ENCODE measurements at places on chromosomes 3 and 15. TPM values are rescaled to one million over a fixed set of nuclear protein-coding genes. Genes with fewer than 3 reads are reported as not detected.

DNA sequence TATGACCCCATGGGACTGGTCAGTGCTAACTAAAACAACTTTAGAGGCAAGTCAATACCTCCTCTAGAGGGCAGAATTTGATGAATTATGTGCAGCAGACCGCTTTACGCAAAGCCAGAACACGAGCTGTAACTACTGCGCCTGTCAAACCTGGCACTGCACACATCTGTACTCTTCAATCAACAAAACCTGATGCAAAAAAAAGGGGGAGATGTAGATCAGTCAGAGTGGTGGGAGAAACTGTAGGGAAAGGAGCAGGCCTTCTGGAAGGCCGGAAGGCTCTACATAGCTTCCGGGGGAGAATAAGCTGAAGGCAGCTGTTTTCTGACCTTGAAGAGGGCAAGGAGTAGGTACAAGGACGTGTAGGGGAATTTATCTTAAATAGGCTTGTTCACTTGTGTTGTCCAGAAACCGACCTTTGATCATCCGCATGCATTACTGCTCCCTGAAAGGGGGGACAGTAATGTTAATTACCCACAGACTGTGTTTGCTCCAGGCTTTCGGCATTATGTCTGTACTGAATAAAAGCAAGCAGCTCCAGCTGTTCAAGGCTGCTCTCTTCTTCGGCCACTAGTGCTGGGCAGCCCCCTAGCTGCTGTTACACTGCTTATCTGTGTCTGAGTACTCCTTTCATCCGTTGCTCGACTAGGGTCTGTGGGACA, 41.0 kb downstream of the GPR160 start:
- H3K27me3 ChIP-seq, result no peaks in the 10 kb centered on the region
- no peak overlapping the region for H3K4me3 ChIP-seq
- DNase-seq, result no peak
- H3K36me3 ChIP-seq, result no peaks in the 10 kb centered on the region
- H3K27ac ChIP-seq, result no peak overlapping the region
- peaks cover 7% of the 10 kb centered on the region for H3K4me1 ChIP-seq

GRCh38 chr3:22959593-22959992, 243.5 kb upstream of the UBE2E2 start:
- peaks cover 13% of the 10 kb centered on the region for H3K27me3 ChIP-seq
- no peak for DNase-seq
- H3K36me3 ChIP-seq, result no peaks in the 10 kb centered on the region
- H3K4me1 ChIP-seq, result no peaks in the 10 kb centered on the region

DNA sequence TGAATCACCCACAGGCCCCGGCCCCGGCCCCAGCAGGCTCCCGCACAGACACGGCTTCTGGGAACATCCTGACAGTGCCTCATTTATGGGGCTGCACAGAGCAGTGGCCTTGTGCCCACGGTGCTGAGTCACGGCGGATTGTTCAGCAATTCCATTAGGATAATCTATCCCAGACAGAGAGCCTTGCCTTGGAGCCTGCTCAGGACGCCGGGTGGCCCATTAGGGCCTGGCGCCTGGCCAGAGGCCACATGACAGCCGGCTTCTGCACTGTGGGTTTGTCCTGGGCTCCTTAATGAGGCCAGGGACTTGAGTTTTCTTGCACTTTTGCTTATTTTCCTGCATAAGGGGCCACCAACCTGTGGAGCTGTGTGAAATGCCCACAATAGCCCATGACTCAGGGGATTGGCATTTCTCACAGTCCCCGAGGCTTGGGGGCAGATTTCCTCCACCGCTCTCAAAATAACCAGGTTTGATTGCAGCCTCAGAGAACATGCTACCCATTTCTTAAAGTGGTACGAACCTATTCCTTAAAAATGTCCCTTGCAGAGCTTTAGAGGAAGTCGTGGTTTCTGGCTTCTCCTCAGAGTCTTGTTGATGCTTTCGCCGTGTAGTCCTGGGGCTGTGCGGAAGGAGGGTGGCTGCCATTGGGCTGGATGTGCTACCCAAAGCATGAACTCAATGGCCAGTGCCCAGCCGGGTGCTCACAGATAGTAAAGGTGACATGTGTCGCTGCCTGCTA, 19.0 kb downstream of the SYNM start:
- peak; percentile 87 for DNase-seq
- H3K4me1 ChIP-seq, result peaks cover 10% of the 10 kb centered on the region
- no peaks in the 10 kb centered on the region for H3K27me3 ChIP-seq
- peak overlapping the region; percentile 26 for H3K27ac ChIP-seq
- no peaks in the 10 kb centered on the region for H3K36me3 ChIP-seq

DNA sequence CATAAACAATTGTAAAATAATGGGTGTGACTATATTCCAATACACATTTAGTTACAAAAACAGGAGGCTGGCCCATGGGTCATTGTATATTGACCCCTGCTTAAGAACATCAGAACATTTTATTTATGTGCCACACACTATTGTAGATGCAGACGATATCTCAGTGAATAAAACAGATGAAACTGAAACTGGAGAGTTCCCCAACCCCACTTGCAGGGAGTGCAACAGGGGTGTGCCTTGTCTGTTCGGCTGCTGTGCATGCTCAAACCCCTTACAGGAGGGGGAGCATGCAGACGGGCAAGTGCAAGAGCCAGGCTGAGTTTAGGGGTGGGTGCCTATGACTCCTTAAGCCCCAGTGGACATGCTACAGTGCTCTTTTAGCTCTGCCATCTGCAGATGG, 509.6 kb downstream of the IGSF11 start:
- H3K27ac ChIP-seq, result no peak overlapping the region
- DNase-seq, result no peak
- H3K36me3 ChIP-seq, result no peaks in the 10 kb centered on the region
- no peak overlapping the region for H3K4me3 ChIP-seq
- H3K27me3 ChIP-seq, result no peaks in the 10 kb centered on the region

DNA sequence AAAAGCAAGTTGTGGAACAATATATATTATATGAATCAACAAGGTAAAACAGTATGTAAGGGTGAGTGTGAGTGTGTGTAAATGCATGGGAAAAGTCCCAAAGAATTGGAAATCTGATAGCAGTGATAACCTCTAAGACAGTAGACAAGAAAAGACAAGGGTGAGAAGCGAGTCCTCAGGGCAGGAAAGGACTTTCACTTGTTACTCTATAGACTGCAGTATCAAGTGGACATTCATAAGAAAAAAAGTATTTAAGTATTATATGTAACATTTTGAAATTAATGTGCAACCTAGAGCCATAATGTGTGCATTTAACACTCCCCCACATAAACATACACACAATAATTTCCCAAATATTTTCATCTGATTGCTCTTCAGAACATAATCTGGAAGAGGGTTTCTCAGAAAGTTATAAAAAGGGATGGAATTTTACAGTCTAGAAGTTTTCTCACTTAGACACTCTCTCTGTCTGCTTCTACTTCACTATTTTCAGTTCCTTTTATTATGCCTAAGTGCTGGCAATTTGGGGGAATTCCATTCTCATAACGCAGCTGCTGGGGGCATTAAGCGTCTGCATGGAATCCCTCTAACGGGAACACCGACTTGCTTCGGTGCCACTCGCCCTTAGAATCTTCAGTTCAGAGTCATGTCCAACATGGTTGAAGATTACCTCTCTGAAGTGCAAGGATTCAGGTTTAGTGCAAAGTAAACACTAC, 50.0 kb upstream of the CDIN1 start:
- no peaks in the 10 kb centered on the region for H3K27me3 ChIP-seq
- no peaks in the 10 kb centered on the region for H3K4me1 ChIP-seq
- H3K27ac ChIP-seq, result no peak overlapping the region
- no peaks in the 10 kb centered on the region for H3K36me3 ChIP-seq

- no peaks in the 10 kb centered on the region for H3K27me3 ChIP-seq
- H3K4me1 ChIP-seq, result no peaks in the 10 kb centered on the region
- no peak overlapping the region for H3K27ac ChIP-seq
Observed at GRCh38 chr3:98914210-98915080, 12.9 kb upstream of the DCBLD2 start.

DNA sequence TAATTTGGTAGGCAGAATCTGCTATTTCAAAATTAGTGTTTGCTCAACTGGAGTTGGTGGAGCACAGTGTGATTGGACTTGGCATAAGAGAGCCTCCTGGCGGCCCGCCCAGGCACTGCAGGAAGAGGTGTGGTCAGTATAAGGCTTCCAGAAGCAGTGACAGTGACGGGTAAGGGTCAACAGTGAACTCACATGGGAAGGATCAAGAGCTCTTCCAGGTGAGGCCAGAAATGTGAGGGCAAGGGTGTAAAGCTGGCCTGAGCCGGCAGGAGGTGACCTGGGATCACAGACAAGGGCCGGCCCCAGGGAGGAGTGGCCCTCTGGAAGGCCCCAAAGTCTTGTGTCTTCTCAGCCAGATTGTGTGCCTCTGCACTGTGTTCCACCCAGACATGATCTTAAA, 93.2 kb upstream of the RNF7 start:
- H3K27me3 ChIP-seq, result no peaks in the 10 kb centered on the region
- DNase-seq, result peak; percentile 90
- no peak overlapping the region for H3K4me3 ChIP-seq
- H3K36me3 ChIP-seq, result no peaks in the 10 kb centered on the region
- H3K4me1 ChIP-seq, result no peaks in the 10 kb centered on the region
- no peak overlapping the region for H3K27ac ChIP-seq

DNA sequence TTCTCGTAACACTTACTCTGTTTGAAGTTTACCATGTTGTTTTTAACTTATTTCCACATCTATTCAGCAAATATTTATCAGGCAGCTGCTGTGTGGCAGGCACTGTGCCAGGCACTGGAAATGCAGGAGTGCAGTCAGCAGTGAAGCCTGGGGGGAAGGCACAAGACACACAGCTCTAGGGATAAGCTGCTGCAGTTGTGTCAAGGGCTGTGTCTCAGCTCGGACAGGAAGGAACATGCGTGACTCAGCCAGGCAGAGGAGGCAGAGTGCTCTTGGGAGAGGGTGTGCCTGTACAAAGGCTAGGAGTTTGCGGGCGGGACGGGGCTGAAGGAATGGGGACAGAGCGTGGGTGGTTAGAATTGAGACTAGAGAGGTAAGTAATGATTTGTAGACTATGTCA, 24.7 kb downstream of the LYSMD4 start:
- no peaks in the 10 kb centered on the region for H3K36me3 ChIP-seq
- H3K4me3 ChIP-seq, result no peak overlapping the region
- H3K27me3 ChIP-seq, result no peaks in the 10 kb centered on the region
- DNase-seq, result peak; percentile 81
- no peak overlapping the region for H3K27ac ChIP-seq

DNA sequence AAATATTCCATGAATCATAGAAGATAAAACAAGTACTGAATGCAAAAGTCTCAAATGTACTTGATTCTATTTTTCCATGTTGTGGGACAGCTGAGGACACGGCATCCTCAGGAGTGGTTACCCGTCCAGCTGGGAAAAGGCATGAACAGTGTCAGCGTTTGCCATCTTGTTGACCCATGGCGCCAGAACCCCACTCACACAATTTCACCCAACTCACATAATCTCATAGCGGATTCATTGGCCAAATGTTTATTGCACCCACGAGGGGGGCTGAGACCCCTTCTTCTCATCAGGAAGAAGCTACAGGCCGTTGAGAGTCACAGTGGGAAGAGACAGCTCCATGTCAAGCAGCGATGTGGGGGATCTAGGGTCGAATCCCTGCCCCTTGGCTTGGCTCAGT, 72.9 kb downstream of the OCA2 start:
- no peak overlapping the region for H3K27ac ChIP-seq
- H3K4me1 ChIP-seq, result no peaks in the 10 kb centered on the region
- H3K36me3 ChIP-seq, result no peaks in the 10 kb centered on the region
- no peak for DNase-seq
- H3K27me3 ChIP-seq, result no peaks in the 10 kb centered on the region

DNA sequence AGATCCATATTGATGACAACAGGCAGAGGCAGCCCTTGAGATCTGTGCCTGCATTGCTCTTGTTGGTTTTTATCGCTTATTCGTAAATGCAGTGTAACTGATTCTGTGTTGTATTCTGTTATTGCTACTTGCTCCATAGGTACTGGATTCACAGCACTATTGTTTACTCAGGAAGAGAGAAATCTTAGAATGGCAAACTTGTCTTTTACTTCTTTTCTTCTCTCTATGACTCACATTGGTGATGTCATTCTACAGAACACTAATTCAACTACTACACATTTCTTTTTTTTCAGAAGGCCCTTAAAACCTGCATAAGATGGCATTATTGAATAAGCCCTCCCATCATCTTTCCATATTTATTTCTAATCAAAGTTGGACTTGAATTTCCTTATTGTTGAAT, 201.0 kb upstream of the GBE1 start:
- H3K4me1 ChIP-seq, result no peaks in the 10 kb centered on the region
- no peak overlapping the region for H3K4me3 ChIP-seq
- H3K36me3 ChIP-seq, result no peaks in the 10 kb centered on the region
- H3K27me3 ChIP-seq, result no peaks in the 10 kb centered on the region
- H3K27ac ChIP-seq, result no peak overlapping the region

DNA sequence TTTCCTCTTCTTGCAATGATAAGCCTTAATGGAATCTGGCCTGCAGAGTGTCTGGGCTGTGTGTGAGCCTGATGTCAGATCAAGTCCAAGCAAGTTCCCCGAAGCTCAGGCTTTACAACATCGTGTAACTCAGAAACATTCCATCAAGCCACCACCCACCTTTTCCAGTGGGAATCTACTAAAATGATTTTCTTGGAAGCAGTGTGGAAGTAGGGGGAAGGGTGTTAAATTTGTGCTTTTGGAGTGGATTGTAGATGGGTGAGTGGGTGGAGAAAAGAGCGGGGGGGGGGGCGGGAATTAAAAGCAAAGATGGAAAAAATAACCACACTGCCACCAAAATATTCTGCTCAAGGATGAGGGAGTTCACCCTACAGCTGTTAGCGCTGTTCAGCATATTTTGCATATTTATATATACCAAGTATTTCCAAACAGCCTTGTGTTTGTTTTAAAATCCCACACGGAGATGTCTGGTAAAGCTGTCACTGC, 53.6 kb downstream of the VGLL3 start:
- no peak overlapping the region for H3K4me3 ChIP-seq
- no peaks in the 10 kb centered on the region for H3K36me3 ChIP-seq
- DNase-seq, result peak; percentile 25
- no peaks in the 10 kb centered on the region for H3K4me1 ChIP-seq
- no peaks in the 10 kb centered on the region for H3K27me3 ChIP-seq

GRCh38 chr3:182294256-182294655, 499.0 kb upstream of the ATP11B start:
- H3K36me3 ChIP-seq, result no peaks in the 10 kb centered on the region
- no peak for DNase-seq
- no peaks in the 10 kb centered on the region for H3K27me3 ChIP-seq

GRCh38 chr3:173976281-173976680, 578.7 kb downstream of the NLGN1 start:
- no peaks in the 10 kb centered on the region for H3K4me1 ChIP-seq
- no peak overlapping the region for H3K27ac ChIP-seq
- no peak for DNase-seq

The CAND2 gene
- polyA plus RNA-seq, result 6.2 TPM

The CYP8B1 gene
- polyA plus RNA-seq, result not detected

The FBXO40 gene
- polyA plus RNA-seq, result not detected

Measured in pancreas (tissue), 10 donors.